Omental fat pad (tissue), 4 donors: ENCODE measurements at places on chromosomes 13 and 19.

DNA sequence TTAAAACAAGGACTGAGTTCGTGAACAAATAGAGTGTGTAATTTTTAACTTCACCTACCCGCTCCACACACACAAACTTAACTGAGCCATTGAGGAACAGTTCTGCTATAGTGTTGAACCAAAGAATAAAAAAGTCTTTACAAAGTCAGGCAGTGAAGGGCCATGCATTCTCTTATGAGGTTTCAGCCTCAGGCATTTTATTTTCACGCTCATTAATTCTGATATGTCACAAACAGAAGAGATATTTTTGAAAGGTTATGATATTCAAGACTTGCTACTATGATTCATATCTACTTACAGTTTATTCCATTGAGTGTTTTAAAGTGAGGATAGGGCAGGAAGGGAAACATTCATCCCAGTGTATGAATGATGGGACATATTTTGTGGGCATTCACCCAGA, 282.2 kb downstream of the SLITRK5 start:
- no peak for DNase-seq

DNA sequence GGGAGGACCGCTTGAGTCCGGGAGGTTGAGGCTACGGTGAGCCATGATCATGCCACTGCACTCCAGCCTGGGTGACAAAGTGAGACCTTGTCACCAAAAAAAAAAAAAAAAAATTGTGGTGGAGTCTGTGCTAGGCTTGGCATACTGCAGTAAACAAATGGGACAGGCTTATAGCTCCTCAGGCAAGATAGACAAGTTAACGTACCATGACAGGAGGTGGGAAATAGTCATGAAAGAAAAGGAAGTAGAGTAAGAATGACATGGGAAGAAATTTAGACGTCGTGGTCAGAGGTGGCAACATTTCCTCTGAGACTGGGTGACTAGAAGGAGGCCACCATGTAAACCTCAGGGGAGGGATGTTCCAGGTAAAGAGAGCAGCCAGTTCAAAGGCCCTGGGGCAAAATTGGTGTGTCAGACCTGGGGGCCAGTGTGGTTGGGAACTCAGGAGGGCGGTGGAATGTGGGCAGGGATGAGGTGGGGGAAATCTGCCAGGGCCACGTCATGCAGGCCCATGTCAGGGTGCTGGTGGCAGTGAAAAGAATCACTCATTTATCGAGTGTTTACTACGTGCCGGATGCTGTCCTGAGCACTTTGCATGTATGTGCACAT, 5.6 kb downstream of the SNRPA start:
- no peak for DNase-seq

- no peak for DNase-seq
Measured at GRCh38 chr13:20514866-20515265, 10.8 kb downstream of the CRYL1 start.

GRCh38 chr13:97953376-97953970, at the start of gene IPO5:
IPO5 (plus strand) TSS chr13:97953675; CDS start chr13:97976697, 23,022 bp downstream.
- DNase-seq, result no peak

DNA sequence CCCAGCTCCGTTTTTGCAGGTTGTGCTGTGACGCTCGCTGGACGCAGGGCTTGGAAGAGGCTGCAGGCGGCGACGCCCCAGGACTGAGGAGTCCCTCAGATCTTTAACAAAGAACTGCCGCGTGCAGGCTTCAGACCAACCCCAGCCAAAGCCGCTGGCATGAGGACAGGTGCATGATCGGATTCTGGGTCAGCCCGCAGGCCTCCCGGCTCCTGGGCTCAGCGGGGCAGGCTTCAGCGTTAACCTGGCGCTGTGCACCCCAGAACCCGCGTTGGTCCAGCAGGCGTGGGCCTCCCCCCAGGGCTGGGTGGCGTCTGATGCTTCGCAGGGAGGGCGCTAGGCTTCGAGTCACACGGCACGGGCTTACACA, 920 bp upstream of the TIMM13 start:
- DNase-seq, result no peak

- DNase-seq, result no peak
Measured at GRCh38 chr19:42497492-42498168, 30.7 kb downstream of the CEACAM1 start.
